ENCODE measurements at places on chromosomes 6 and 20. TPM values are rescaled to one million over a fixed set of nuclear protein-coding genes. Genes with fewer than 3 reads are reported as not detected.

Gene MAS1L
- 0.36 TPM for total RNA-seq

- DNase-seq = no peak
Measured at GRCh38 chr6:149389509-149390297, 10.4 kb upstream of the SUMO4 start.

DNA sequence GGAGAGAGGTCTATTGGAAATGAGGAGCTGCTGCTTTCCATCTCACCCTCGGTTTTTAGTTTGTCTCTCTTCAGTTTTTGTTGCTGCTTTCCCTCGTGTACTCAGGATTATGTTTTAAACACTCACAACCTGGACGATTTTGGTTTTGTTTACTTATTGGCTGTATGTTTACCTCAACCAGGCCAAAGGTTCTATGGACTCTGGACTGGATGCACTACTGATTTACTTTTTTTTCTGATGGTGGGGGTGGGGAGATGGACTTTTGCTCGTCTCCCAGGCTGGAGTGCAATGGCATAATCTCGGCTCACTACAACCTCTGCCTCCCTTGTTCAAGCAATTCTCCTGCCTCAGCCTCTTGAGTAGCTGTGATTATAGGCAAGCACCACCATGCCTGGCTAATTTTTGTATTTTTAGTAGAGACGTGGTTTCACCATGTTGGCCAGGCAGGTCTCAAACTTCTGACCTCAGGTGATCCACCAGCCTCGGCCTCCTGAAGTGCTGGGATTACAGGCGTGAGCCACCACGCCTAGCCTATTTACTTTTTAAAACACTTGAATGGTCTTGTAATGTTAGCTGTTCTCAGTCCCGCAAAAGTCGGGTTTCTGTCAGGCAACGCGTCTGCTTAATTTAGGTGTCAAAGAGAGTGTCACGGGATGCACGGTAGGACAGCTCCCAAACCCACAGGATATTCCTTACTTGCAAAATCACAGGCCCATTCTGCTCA is 148.2 kb upstream of the RIPOR2 start:
- no peak for DNase-seq

- no peak for DNase-seq
Measured at GRCh38 chr6:131122007-131122406, 13.3 kb upstream of the AKAP7 start.

Gene KIAA0408
- total RNA-seq = 45.3 TPM

DNA sequence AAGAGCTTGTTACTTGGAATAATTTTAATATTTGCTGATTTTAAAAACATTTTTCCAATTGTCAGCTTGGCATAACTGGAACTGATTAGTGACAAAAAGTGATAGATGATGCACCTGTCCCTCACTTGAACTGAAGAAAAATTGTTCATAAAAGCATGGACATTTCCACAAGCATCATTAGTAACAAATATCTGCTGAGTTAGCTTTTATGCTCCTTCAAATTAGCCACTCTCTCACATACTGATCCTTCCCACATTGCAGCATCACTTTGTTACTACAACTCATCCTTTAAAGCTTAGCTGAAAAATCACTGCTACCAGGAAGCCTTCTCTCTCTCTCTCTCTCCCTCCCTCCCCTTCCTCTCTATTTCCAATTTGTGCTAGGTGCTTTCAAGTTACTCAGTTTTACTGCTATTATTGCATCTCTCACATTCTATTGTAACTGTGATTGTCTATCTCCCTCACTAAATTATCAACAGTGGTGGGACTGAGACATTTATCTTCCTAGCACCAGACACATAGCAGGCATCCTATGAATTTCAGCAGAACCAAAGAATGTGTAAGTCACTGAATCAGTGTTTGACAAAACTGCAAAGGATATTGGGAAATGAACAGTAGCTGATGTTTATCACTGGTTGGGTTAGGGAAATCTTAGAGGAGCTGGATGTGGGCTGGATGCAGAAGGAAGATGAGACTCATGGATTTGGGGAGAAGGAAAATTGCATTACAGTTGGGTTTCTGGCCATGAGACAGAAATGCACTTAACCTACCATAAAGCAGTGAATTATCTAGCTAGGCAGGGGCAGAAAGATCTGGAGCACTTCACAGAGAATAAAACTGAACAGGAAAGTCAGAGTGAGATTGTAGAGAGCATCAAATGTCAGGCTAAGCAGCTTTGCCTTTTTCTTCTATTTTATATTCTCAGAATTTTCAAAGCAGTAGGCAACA is 128.4 kb upstream of the PLN start:
- no peak for DNase-seq

GRCh38 chr6:1538810-1539478 is 70.8 kb upstream of the FOXC1 start:
- no peak for DNase-seq

Gene CABLES2
- total RNA-seq = 4.5 TPM

Gene FNDC1
- 13.7 TPM for total RNA-seq

Gene FOXS1
- total RNA-seq = 25.0 TPM

- no peak for DNase-seq
Measured at GRCh38 chr6:129014302-129014701, 131.4 kb downstream of the LAMA2 start.

DNA sequence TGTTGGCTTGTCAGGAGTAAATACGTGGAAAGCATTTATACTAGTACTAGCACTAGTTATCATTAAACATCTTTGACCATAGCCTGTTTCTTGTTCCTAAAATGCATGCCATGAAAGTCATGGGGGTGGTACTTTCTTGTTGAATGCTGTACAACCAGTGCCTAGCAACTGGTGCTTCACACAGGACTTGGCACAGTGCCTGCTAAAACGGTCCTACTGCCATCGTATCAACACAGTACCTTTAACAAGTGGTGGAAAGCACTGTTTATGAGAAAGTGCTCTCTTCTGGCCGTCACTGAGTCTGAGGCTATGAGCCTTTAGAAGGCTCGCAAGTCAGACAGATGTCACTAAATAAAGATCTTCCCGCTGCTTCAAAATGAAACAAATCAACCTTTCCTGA is 21.6 kb downstream of the ZNFX1 start:
- DNase-seq = no peak

Gene MMP24
- 0.49 TPM for total RNA-seq

DNA sequence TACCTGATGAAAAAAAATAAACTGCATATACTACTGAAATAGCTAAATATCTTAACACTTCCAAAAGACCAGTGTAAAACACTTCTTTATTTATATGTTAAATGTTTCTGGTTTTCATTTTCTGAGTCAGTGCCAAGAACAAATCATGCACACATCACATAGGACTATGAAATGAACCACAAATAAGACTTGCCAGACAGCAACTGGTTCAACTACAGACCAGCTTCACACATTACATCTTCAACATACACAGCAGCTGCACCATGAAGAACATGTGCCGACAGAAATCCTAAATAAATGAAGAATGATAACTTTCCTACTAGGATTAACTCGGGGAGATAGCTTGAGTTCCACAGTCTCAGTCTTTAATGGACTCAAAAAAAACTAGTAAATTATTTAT is 168.3 kb upstream of the STXBP5 start:
- no peak for DNase-seq

DNA sequence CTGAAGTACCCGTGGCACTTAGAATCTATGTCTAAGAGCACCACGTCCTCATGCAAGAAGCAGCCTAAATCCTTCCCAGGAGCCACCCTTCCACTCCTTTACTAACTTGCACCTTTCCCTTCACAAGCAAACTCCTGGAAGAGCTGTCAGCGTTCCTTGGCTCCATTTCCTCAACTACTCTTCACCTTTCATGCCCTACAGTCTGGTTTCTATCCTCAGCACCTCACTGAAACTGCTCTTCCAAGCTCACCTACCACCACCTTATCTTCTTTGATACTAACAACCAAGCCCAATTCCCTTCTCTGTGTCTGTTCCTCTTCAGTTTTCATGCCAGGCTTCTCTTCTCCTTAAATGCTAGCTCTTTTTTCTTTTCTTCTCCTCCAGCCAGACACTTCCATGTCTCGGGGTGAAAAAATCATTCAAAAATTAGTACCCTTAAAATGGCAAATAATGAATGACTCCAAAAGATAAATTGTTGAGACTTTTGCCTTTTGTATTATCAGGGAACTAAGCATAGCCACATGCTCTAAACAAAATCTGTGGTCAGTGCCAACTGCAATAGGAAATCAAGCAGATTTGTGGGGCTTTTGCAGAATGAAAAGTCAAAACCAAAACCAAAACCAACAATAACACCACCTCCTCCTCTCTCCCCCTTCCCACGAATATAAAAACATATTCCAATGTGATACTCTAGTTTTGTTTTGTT is 149.6 kb upstream of the KCNK16 start:
- DNase-seq = no peak

Gene ADAM33
- 117 TPM for total RNA-seq

DNA sequence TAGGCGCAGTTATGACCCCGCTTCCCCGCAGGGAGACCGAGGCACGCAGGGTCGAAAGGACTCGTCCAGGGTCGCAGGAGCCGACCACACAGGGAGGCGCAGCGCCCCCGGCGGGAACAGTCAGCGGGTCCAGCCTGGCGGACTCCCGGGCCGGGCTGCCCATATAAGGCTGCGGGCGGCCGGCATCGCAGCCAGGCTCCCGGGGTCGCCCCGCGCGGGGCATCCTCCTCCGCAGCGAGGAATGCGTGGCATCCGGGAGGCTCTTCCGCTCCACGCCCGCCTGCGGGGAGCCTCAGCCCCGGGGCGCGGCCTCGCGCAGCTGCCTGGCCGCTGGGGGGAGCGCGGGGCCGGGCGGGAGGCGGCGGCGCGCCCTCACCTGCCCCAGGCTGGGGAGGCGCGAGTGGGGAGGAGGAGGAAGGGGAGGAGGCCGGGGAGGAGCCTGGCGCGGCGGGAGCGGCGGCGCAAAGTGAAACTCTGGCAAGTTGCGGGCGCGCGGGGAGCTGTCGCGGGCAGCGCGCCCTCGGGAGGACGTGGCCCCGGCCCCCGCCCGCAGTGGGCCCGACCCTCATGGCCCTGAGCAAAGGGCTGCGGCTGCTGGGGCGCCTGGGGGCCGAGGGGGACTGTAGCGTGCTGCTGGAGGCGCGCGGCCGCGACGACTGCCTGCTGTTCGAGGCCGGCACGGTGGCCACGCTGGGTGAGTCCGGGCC is at the start of gene SYNJ2:
Gene SYNJ2, plus strand, starts transcription at position 469 of the 707 bp plus-strand sequence. Its CDS starts 99 bp downstream, at position 568.
- peak; percentile 85 for DNase-seq

- DNase-seq = no peak
Measured at GRCh38 chr6:27863962-27864905, 48.0 kb downstream of the OR2B2 start.

Gene OLIG3
- total RNA-seq = not detected

- no peak for DNase-seq
Measured at GRCh38 chr6:155333414-155333813, 19.1 kb upstream of the TFB1M start.

GRCh38 chr20:32249030-32249738 is 28.3 kb upstream of the KIF3B start:
- DNase-seq = no peak

Gene PTCRA
- 0.40 TPM for total RNA-seq

DNA sequence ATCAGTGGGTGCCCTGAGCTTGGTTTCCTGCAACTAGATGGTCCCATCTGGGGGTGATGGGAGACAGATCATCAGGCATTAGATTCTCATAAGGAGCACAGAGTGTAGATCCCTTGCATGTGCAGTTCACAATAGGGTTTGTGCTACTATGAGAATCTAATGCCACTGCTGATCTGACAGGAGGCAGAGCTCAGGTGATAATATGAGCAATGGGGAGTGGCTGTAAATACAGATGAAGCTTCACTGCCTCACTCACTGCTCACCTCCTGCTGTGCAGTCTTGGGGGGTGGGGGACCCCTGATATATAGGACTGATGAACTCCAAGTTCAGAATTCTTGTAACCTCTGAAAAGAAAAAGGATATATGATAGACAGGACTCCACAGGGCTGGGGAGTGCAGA is 108.0 kb downstream of the RIN2 start:
- DNase-seq = no peak

Gene VARS2
- total RNA-seq = 25.2 TPM

- DNase-seq = no peak
Measured at GRCh38 chr6:4577406-4577805, 198.8 kb upstream of the CDYL start.

Gene ARHGAP18
- total RNA-seq = 18.2 TPM

Gene SCAF8
- total RNA-seq = 63.4 TPM

DNA sequence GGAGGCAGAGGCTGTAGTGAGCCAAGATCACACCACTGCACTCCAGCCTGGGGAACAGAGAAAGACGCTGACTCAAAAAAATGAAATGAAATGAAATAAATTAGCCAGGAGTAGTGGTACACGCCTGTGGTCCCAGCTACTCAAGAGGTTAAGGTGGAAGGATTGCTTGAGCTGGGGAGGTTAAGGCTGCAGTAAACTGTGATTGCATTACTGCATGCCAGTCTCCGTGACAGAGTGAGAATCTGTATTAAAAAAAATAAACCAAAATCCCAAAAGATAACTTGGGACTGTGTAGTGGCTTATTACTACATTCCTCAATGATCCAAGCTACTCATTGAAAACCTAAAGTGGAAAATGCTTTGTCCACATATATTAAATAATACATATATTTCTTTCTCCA is 87.0 kb downstream of the SGK1 start:
- DNase-seq = no peak

Gene OPRL1
- total RNA-seq = 1.0 TPM

Gene JPH2
- total RNA-seq = 1.5 TPM

DNA sequence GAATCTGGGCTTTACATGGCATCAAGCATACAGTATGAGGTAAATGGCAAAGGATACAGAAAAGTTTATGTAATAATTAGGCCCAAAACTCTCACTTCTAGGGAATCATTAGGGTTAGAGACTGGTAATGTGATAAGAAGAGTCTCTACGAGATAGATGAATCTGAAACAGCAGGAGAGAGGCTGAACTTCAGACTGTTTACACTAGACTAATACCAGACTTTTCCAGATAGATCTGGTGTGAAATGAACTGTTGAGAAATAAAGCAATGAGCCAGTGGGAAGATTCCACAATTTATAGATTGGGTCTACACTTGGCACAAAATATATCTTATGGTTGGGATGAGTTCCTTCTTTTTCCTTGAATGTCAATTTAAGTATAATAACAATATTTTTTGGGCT is 134.3 kb downstream of the MAN1A1 start:
- DNase-seq = no peak

GRCh38 chr6:147693181-147693580 is 184.7 kb downstream of the SAMD5 start:
- DNase-seq = no peak

Gene SCRT2
- not detected for total RNA-seq

GRCh38 chr6:120876424-120876823 is 457.9 kb downstream of the TBC1D32 start:
- no peak for DNase-seq

DNA sequence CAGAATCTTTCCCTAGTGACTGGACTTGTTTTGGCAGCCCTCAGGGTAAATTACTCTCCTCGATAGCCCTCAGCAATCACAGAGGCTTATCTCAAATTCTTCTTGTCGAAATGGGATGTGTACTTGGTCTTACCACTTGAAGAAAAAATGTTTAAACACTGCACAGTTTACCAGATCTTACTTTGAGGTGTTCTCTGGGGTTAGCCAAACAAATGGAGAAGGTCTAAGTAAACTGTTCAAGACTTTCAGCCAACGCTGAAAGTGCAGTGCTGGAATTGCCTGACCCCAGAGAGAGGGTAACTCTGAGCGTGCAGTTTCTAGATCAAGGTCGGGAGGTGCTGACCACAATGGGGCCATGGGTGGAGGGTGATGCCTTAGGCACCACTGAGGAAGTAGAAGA is 39.2 kb downstream of the MYLIP start:
- DNase-seq = no peak

GRCh38 chr6:128666405-128666804 is 146.0 kb upstream of the PTPRK start:
- no peak for DNase-seq

Gene MOCS1
- total RNA-seq = 37.3 TPM

- no peak for DNase-seq
Measured at GRCh38 chr6:36491378-36491965, 48.7 kb downstream of the KCTD20 start.

Data from sciatic nerve (tissue), 2 donors.